Neural crest cell (in vitro differentiated cells): ENCODE measurements at places on chromosomes 2 and 18. TPM values are rescaled to one million over a fixed set of nuclear protein-coding genes. Genes with fewer than 3 reads are reported as not detected.

DNA sequence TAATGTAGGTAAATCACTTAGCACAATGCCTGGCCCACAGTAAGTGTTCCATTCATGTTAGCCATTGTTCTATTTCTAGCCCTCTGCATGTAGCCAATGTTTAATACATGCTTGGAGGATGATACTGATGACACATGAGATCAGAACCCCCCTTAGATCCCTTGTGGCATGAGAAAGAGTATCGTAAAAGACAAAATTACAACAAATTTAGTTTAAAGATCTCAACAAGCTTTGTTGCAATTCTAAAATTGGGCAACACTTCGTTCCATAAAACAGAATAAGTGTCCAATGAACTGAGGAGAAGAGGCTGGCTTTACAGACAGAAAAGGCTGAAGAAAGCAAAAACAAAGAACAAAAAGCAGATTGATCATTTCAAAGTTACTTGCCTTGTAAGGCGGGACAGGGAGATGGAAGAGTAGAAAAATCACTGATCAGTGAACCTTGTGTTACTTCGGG lies 148.7 kb upstream of the SLC1A4 start:
- H3K4me1 ChIP-seq: peaks cover 25% of the 10 kb centered on the region
- H3K27ac ChIP-seq: no peak overlapping the region
- no peaks in the 10 kb centered on the region for H3K36me3 ChIP-seq

- DNase-seq: no peak
- H3K27me3 ChIP-seq: no peaks in the 10 kb centered on the region
- H3K36me3 ChIP-seq: no peaks in the 10 kb centered on the region
- H3K4me3 ChIP-seq: peak overlapping the region; percentile 58
These were observed 12.1 kb upstream of the ARHGEF4 start for GRCh38 chr2:130824492-130825061.

DNA sequence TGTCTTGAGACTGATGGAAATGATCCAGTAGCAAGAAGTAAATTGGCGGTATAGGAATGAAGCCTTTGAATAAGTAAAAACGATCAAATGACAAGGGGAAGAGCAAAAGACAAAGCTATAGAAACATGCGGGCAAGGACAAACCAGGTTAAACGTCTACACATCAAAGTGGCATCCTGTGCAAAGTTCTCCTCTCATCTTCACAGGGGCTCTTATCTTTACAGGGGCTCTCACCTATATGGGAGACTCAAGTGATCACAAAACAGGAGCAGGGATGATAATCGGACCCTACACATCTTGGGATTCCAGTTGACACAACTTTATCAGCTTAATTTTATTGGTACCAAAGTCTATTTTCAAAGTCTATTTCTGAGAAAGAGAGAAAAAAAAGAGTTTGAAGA lies 1778.9 kb upstream of the CELF4 start:
- no peaks in the 10 kb centered on the region for H3K27me3 ChIP-seq
- no peak overlapping the region for H3K4me3 ChIP-seq
- H3K4me1 ChIP-seq: peaks cover 14% of the 10 kb centered on the region

DNA sequence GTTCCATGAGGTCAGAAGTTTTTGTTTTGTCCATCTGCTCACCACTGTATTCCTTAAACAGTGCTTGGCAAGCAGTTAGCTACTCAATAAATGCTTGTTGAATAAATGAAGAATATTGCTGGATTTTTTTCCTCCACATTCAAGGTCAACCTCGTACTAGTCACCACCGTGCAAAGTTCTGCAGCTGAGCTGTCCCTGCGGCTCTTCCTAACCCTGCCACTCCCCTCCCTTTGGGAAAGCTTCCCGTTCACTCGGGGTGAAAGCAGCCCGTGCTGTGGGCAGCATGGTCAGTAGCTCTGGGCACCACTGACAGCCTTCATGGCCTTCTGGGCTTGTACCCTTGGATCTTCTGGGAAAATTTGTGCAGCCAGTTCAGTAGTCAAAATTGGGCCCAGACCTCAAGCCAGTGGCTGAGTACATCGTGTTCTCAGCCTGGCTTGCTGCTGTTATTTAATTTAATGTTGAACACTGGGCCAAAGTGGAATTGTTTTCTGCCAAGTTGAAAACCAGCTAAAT lies 469.3 kb upstream of the RAB12 start:
- peaks cover 3% of the 10 kb centered on the region for H3K36me3 ChIP-seq
- H3K4me3 ChIP-seq: no peak overlapping the region

GAD1 gene
- 0.39 and 0.82 TPM in 2 replicates for total RNA-seq

DNA sequence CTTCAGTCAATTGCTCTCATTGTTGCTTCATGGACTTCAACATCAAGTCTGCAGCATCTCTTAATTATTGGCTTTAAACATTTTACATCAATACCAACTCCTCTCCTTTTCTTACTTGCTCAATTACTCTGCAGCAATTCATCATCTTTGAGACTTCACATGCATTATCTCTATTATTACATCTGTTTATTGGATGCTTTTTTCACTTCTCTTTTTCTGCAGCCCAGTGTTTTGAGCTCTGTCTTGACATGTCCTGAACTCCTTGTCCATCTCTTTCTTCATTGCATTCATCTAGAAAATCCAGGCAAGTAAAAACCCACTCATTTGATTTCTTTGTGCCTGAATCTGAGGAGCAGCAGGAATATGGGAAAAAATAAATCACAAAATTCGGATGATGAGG lies 647.9 kb downstream of the PLCL1 start:
- DNase-seq: no peak
- H3K4me1 ChIP-seq: no peaks in the 10 kb centered on the region
- no peaks in the 10 kb centered on the region for H3K36me3 ChIP-seq
- no peak overlapping the region for H3K27ac ChIP-seq

- H3K27me3 ChIP-seq: no peaks in the 10 kb centered on the region
- H3K36me3 ChIP-seq: peaks cover 19% of the 10 kb centered on the region
- peak; percentile 18 for DNase-seq
- no peak overlapping the region for H3K4me3 ChIP-seq
These were observed 58.9 kb upstream of the STON1 start for GRCh38 chr2:48471048-48471474.

- peaks cover 19% of the 10 kb centered on the region for H3K4me1 ChIP-seq
- DNase-seq: no peak
- H3K27ac ChIP-seq: no peak overlapping the region
- H3K4me3 ChIP-seq: peak overlapping the region; percentile 33
- H3K27me3 ChIP-seq: peaks cover 42% of the 10 kb centered on the region
These were observed 18.2 kb upstream of the BOK start for GRCh38 chr2:241540401-241540770.

DNA sequence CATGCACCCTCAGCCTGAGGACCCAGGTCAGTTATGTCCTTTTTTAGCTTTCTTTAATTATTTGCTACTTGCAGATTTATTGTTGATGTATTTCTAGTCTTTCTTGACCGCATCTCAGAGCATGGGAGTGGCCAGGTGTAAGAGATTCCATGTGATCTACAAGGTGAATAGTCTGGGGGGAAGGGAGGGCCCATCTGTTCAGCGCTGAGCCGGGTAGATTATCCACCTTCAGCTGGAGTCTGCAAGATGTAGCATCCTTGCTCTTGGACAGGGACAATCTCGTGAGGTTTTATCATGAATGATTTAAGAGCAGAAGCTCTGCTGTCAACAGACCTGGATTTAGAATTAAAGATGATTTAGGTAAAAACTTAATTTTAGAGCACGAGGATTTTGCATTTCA lies 12.0 kb upstream of the DGKD start:
- no peak overlapping the region for H3K4me3 ChIP-seq
- no peak for DNase-seq
- H3K36me3 ChIP-seq: no peaks in the 10 kb centered on the region
- H3K4me1 ChIP-seq: peaks cover 4% of the 10 kb centered on the region
- H3K27me3 ChIP-seq: peaks cover 31% of the 10 kb centered on the region

CCDC74B gene
- 12.6 and 13.9 TPM in 2 replicates for total RNA-seq

PROM2 gene
- total RNA-seq: 1.8 and 2.7 TPM in 2 replicates
